Tibial artery (tissue), 4 donors: ENCODE measurements at places on chromosomes 1 and 21.
A peak's percentile ranks its signal among the peaks of the same experiment; 100 is the strongest.

GRCh38 chr1:33281554-33282303 lies 25.4 kb downstream of the ZNF362 start:
- no peak for DNase-seq

DNA sequence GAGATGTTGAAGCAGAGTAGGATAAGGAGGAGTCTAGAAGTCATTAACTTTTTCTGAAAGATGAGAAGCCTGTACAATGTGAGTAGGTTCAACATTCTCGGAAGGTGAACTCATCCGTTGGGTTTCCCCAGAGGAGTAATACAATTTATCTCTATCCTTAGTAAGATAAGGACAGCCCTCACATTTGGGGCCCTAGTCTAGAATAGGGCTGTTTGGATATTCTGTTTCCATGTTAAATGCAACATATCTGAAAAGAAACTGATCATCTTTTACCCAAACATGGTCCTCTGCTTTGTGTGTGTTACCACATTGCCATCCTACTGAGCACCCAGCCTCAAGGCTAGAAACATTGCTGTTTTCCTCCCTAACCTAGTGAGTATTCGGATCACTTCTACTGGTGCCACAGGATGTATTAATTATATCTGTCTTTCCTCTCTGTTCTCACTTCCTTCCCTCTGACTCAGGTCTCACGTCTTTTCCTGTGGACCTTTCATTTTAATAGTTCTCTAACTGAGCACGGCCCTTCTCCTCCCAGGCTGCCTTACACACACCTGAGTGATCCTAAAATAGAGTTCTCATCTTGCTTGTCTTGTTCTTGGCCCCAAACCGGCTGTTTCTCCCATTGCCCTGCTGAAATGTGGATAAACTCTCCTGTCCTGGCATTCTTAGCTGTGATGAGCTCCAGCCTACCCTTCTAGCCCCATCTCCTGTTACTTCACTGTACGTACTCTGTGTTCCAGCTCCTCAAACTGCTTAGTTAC lies 91.7 kb downstream of the CDC14A start:
- no peak for DNase-seq

DNA sequence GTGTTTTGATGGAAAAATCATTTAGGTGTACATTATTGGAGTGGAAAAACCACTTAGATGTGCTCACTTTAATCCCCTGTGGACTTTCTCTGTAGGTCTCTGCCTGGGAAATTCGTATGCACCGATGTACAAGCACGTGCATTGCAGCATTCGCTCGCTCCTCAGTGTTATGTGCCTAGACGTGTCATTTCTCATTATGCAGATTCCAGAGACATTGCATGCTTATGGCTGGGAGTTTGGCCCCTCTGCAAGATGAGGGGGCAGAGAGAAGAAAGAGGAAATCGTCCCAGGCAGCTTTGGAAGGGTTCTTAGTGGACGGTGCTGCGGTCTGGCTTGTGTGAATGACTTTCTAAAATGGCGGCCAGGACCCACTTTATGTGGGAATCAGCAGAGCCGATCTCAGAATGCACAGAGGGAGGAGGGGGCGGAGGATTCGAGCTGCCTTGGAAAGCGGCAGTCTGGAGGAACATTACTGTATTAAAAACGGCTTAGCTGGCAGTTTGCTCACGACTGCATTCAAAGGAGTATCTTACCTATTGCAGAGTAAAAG lies 2.3 kb downstream of the SPEN start:
- peak; percentile 38 for DNase-seq

DNA sequence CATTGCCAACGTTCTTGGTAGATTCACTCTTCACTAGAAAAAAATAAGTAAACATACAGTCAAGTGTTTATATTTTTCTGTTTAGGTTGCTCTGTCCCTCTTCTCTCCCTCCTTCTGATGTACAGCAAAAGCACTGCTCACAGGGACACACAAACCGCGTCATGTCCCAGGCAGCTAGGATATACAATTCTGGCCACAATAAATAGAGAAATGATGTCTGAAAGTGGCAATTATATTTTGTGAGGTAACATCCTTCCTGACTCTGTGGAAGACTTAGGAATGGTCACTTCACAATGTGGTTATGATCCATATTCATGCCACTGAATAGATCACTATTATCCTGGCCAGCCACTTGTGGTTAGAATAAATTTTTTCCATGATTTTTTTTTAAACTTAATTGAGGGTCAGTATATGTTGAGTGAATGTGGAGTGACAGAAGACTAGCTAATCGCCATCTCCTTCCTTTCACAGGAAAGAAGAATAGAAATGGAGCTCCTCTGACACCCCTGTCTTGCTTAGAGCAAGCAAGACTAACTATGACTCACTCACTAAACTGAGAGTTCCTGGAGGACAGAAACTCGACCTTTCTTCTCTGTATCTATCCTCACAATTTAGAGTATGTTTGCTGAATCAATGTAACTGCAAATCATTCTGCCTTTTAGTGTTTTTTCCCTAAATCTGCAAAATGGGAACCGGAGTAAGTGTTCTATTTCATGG lies 54.0 kb downstream of the ZNHIT6 start:
- no peak for DNase-seq

DNA sequence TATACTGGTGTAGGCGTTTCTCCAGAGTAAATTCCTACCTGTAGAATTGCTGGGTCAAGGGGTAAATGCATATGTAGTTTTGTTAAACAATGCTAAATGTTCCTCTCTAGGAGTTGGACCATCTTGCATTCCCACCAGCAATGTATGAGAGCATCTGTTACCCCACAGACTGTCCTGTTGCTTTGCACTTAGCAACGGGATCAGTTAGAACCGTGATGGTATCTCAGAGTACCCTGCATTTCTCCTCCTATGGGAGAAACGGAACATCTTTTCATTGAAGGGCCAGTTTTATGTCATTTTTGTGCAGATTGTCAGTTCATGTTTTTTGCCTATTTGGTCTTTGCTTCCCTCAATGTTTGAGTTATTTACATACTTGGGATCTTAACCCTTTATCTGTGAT lies 18.0 kb upstream of the RIPPLY3 start:
- DNase-seq = no peak

- DNase-seq = no peak
Measured at GRCh38 chr21:30953605-30954004, 72.2 kb upstream of the KRTAP11-1 start.
